ENCODE measurements at places on chromosomes 3 and 15. TPM values are rescaled to one million over a fixed set of nuclear protein-coding genes. Genes with fewer than 3 reads are reported as not detected.

DNA sequence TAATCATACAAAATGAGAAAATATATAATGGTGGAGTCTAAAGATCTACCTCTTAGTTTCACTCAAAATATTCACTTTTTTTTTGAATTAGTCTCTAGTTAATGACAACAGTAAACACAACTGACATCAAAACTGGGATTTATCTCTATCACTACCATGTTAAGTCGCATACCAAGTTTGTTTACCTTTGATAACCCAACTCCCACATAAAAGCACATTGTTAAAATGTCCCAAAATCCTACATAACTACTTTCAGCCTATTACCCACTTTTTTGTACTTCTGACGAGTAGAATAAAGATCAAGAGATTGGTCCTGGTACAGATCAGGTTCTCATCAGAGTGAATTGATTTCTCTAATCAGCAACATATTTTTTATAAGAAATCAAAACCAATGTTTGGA is 518.5 kb downstream of the EPHA3 start:
- no peaks in the 10 kb centered on the region for H3K27me3 ChIP-seq
- H3K36me3 ChIP-seq: no peaks in the 10 kb centered on the region
- H3K4me3 ChIP-seq: no peak overlapping the region
- DNase-seq: no peak

DNA sequence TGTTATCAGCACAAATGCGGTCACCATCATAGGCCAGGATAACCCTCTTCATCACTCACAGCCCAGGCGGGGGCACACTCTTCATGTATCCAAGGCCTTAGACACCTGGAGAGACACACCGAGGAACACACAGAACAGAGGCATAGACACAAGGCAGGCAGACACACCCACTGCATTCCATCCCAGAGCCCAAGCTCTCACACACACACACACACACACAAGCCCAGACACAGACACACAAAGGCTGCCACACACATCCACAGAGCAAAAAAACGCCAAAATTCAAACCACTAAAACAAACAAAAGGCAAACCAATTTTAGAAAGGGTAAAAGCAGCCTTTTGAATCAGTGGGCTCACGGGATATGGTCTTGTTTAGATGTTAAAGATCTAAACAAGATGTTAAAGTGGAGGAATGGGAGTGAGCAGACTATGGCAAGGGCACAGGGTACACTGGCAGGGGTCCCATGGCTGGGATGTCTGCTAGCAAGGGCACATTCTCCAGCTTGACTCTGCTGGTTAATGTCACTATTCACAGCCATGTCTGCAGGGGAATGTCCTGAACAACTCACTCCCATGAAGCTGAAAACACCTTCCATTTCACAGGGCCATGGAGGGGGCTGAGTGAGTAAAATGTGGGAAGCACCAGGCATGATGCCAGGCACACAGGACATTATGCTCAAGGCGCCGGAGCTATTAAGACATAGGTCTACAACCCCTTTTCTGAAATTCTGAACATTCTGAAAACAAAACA is 14.9 kb upstream of the CRABP1 start:
- no peak overlapping the region for H3K4me3 ChIP-seq
- H3K27me3 ChIP-seq: peaks cover 11% of the 10 kb centered on the region
- no peak overlapping the region for H3K27ac ChIP-seq
- H3K36me3 ChIP-seq: no peaks in the 10 kb centered on the region
- H3K4me1 ChIP-seq: no peaks in the 10 kb centered on the region
- DNase-seq: no peak

CTXN2 gene
- total RNA-seq: 0.07 TPM

TAMM41 gene
- 34.2 TPM for total RNA-seq
